CD4-positive, alpha-beta T cell treated with Interleukin-17A for 4 hours (primary cell): ENCODE measurements at places on chromosomes 6 and 20.

DNA sequence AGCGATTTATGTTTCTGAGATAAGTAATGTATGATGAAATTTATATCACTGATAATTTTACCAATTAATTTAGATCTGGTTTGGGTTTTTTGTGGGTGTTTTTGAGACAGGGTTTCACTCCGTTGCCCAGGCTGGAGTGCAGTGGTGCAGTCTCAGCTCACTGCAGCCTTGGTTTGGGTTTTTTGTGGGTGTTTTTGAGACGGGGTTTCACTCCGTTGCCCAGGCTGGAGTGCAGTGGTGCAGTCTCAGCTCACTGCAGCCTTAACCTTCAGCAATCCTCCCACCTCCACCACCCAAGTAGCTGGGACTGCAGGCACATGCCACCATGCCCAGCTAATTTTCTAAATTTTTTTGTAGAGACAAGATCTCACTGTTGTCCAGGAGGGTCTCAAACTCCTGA lies 13.0 kb downstream of the MRS2 start:
- DNase-seq = no peak

DNA sequence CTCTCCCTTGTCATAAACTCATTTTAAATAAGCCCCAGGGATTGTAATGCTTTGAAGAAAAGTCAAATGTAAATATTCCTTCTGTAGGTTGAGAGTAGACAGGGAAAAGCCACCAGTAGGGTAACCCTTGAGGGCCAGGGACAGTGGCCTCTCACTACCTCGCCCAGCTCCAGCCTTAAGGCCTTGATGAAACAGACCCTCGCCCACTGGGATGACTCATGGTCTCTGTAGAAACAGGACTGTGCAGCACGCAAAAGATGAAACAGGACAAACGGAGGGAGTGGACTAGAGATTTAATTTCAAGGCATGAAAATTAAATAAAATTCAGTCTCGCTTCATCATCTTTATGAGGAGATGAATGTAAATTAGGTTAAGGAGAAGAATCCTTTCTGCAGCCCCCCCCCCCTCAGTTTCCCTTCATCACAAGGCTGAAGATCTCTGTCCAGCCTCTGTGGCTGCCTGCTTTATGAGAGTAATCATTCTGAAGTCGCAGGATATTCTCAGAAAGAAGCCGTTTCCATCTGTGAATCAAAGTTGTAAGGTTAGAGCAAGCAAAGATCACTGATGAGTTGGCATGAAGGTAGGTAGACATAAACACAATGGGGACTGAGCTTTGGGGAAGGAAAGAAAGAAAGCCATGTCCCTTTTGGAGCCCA lies 60.4 kb downstream of the TMEM200A start:
- DNase-seq = no peak

- no peak for DNase-seq
Observed at GRCh38 chr6:3227363-3228045, at the start of gene TUBB2B. Gene TUBB2B (minus strand): TSS chr6:3227653. CDS start chr6:3227543, 110 bp downstream.

DNA sequence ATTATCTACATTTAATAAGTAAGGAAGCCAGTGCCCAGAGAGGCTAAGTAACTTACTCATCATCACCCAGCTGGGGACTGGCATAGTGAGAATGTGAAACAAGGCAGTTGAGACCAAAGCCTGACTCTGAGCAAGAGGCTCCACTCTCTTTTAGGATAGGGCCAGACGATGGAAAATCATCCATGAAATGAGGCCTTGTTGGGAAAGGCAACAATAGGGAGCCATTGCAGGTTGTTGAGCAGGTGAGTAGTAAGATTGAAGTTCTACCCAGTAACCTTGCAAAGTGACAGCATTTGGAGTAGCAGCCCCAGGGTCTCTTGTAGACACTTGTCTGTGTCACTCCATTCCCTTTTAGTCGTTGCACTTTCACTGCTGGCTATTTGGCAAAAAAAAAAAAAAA lies 2.5 kb upstream of the CPNE5 start:
- no peak for DNase-seq

DNA sequence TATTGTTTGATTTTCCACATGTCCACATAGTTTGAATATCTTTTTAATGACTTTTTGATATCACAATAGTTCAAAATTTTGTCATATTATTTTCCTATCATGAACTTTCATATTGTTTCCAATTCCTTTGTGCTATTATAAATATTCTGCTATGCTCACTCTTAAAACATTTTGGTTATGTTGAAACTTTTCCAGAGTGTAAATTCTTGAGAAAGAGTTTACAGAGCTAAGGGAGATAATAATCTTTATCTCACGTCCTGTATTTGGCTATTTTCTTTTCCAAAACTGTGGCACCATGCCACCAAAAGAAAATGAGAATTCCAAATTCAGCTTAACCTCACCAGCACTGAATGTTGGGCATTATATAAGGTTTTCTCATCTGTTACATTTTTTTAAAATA lies 210.9 kb downstream of the TFAP2B start:
- DNase-seq = no peak

GRCh38 chr6:159110748-159111147 lies 58.5 kb upstream of the FNDC1 start:
- peak; percentile 37 for DNase-seq

DNA sequence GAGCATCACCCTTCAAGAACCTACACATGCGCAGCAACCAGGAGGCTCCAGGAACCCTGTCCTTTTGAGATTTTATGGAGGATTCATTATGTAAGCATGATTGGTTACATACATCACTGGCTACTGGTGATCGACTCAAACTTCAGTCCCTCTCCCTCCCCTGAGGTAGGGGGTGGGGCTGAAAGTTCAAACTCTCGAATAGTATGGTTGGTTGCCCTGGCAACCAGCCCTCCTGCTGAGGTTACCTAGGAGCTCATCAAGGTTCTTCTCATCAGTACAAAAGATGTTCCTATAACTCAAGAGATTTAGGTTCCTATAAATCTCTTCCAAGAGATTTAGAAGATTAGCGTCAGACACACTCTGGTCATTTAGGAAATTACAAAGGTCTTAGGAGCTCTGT lies 21.9 kb upstream of the ZSCAN9 start:
- no peak for DNase-seq

- DNase-seq = peak; percentile 1
Observed at GRCh38 chr20:25280051-25280573, 32.2 kb downstream of the PYGB start.

GRCh38 chr20:33656783-33657703 lies 5.1 kb upstream of the C20orf144 start:
- no peak for DNase-seq

DNA sequence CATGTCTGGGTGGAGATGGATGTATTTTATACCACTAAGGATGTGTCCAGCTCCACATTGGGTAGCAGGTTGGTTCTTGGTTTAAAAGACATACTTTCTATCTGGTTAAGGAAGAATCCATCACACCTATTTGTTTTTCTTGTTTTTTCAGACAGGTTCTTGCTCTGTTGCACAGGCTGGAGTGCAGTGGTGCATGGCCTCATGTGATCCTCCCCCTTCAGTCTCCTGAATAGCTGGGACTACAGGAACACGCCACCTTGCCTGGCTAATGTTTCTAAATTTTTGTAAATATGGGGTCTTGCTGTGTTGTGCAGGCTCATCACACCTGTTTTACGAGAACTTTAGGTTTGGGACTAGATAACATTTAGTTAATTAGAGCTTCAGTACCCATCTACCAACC lies 115.7 kb upstream of the PRND start:
- no peak for DNase-seq

- DNase-seq = no peak
Observed at GRCh38 chr6:38867726-38868125, 152.6 kb downstream of the DNAH8 start.

DNA sequence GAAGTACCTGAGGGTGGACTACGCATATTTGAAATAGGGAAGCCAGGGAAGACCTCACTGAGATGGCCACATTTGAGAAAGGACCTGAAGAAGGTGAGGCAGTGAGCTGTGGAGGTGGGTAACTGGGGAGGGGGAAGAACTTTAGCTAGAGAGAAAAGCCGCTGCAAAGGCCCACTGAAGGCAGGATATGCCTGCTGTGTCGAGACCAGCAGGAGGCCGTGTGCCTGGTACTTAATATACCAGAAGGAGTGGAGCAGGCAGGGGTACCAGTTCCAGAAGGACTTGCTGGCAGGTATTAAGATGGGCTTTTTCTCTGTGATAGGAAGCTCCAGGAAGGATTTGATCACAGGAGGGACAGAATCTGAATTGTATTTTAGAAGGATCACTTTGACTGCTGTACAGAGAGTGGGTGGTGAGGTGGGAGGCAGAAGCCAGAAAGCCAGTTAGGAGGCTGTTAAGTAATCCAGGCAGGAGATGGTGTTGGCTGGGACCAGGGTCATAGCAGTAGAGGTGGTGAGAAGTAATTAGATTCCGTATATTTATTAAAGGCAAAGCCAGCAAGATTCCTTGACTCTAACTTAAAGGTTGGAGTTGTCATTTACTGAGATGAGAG lies 54.2 kb upstream of the FANCE start:
- DNase-seq = no peak

DNA sequence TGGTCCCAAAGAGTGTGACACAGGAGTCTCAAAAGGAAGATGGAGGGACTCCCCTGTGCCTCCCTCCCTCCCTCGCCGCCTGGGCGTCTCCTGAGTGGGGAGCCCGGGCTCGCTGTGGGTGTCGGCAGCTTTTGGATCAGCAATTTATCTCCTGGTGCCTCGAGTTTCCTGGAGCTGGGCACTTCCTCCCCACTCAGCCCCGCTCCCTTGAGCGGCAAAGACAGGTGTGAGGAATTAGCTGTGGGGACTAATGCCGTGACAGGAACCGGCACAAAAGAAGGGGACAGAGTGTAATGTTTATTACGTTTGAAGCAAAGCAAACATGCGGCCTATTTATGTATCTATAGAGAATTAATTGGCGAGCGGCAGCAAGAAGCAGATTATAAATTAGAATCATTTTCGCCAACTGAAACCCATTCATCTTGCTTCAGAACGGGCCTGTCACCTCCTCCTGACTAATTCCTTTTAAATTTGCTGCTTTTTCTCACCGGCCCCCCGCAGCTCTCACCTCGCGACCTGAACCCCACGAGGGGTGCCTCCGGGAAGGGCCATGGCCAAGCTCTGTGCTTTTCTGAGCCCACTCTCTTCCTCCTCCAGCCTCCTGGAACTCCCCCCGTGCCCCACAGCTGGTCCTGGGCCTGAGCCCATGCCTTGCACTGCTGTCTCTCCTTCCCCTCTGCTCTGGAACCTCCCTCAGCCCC lies 8.8 kb upstream of the CDH22 start:
- DNase-seq = no peak

- DNase-seq = no peak
Observed at GRCh38 chr6:13048113-13048512, 280.2 kb downstream of the TBC1D7 start.

- no peak for DNase-seq
Observed at GRCh38 chr6:88881451-88881850, 82.0 kb downstream of the RNGTT start.

GRCh38 chr20:3645309-3646066 lies 17.7 kb downstream of the GFRA4 start:
- no peak for DNase-seq

DNA sequence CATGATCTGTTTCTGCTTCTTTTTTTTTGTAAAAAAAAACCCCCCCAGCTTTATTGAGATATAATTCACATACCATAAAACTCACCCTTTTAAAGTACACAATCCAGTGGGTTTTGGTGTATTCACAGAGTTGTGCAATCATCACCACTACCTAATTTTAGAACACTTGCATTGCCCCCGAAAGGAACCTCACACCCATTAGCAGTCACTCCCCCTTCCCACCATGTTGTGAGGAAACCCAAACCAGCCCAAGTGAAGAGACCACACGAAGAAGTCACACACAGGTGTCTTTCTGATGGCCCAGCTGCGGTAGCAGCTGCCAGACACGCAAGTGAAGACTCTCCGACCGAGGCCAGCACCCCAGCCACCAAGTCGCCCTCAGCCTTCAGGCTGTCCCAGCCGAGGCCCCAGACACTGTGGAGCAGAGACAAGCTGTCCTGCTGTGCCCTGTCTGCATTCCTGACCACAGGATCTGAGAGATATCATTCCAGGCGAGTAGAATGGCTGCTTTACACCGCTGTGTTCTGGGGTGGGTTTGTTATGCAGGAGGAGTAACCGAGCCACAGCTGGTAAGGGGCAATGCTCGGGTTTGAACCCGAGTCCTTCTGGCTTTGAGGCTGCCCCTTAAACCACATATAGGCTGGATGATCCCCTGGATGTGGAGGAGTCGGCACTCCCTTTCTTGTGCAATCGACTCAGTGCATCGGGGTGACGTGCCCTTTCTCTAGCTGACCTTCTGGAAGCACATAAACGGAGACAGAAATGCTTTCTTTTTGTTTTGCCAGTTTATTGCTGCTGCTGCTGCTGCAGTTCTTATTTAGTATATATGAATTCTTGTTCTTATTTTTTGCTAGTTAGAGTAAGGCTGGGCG lies 59.1 kb upstream of the PTPN1 start:
- no peak for DNase-seq

- DNase-seq = no peak
Observed at GRCh38 chr6:2865694-2866151, 24.1 kb upstream of the SERPINB1 start.

DNA sequence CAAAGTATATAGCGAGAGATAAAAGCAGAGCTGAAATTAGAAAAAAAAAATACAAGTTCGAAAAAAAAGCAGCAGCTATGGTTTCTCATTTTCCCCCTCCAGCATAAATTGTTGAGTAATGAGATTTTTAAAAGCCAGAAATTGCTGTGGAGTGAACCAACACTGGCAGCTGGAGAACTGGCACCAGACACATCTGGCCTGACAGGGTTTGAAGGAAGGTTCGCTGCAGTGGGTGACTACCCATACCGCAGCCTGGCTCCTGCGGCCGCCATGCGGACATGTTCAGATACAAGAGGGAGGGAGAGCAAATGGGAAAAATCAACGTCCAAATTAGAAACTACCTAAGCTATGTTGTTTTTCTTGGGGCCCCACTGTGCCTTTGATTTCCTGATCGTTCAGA lies 3.3 kb downstream of the APCDD1L start:
- DNase-seq = no peak

GRCh38 chr6:43437700-43438099 lies 10.4 kb downstream of the ABCC10 start:
- DNase-seq = no peak

DNA sequence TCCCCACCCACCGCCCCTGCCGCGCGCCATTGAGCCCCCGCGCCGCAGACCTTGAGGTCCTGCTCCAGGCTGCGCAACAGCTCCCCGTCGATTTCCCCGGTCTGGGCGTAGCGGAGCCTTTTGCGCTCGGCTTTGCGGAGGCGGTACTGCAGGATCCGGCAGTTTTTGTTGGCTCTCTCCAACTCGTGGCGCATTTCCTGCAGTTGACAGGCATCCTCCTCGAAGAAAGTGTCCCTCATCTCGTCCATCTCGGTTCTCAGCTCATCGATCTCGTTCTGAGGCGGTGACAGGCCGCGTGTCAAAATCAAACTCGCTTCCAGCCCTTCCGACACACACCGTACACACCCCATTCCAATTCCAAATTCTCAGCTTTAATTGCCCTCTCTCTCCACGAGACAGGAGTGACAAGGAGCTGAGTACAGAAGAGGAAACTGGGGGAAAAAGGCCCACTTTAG lies 4.3 kb downstream of the MTCL3 start:
- DNase-seq = peak; percentile 47
